NCI-H226 (cell line): ENCODE measurements at places on chromosomes 11 and 22.
A peak's percentile ranks its signal among the peaks of the same experiment; 100 is the strongest.

DNA sequence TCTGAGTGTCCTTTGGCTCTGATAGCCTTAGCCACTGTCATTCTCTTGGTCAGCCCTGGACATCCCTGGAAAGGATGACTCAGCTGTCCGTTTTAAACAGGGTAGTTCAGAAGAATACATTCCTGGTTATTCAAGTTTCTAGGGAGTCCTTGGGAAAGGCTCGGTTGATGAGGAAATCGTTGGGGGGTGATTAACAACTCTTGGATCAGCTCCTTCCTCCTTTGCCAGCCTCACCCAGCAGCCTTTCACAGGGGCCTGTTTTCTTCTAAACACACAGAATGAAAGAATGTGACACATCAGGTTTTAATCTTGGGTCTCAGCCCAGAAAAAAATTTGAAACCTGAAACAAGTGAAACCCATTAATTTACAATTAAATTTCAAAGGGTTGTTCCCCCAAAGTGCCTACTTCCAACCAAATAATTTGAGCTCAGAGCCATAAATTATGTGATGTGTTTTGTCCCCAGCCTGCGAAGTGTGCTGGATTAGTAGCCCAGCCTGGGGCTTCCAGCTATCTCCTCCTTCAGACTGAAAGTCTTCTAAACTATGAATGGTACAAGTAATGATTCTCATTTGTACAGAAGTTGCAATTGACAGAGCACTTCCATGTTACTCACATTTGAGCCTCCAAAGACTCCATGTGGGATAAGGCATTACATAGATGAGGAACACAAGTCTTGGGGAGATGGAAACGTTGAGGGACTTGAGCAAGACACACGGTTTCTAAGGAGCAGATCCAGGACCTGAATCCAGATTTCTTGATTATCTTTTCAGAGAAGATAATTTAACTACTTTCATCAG, 19.3 kb upstream of the MRGPRX2 start:
- peak; percentile 83 for DNase-seq

- no peak for DNase-seq
These were observed 61.3 kb downstream of the CABIN1 start for GRCh38 chr22:24072361-24072760.

GRCh38 chr11:118996926-118997626, 862 bp upstream of the CENATAC start:
- no peak for DNase-seq

DNA sequence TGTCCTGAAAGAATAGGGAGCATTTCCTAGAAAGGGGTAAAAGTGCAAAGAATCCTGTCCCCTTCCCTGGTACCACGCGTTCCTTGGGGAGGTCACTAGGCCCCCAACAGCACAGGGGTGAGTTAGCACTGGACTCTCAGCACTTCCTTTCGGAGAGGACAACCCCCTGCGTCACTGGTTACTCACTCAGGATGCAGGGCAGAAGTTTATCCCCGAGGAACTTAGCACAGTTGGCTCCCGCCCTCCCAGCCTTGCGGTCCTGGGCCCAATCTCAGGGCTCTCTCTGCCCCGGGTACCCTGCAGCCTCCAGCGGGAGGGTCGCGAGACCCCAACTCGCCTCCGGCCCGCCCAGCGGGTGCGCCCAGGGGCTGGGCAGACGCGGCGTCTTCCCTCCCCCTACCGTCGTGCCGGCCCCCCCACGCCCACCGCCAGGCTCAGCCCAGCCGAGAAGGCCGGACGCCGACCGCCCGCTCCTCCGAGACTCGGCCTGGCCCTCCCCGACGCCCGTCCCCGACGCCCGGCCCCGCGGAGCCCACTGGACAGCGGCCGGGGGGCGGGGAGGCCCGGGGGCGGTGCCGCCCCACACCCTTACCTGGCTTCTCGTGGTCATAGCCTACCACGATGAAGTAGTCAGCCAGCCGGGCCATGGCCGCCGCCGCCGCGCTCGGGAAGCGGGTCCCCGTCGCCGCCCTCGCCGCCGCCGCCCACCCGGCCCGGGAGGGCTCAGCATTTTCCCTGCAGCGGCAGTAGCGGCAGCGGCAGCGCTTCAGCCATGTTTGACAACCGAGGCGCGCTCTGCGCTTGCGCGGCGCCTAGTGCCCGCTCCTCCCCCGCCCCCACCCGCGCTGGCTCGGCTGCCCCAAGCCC, at the start of gene SBF2:
TSS of gene SBF2 (minus strand) at position 797 of the 867 bp plus-strand sequence. CDS start at position 647, 150 bp downstream.
- peak; percentile 95 for DNase-seq

- peak; percentile 44 for DNase-seq
These were observed 4.4 kb downstream of the INS start for GRCh38 chr11:2156416-2157182.

DNA sequence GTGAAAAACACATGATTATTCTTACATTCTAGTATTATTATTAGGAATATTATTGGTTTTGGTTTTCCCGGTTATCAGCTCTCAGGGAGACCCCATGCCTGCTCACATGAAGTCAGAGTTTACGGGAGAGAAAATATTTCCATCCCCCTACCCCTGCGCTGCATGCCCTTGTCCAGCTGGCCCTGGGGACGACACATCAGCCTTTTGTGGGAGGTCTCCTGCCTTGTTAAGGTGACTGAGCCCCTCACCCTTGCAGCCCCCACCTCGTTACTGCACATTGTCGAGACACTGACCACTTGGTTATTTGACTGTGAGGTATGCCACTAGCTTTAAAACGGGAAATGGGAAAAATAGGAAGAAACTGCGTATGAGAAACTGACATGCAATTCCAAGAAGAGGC, 63.0 kb downstream of the PARVG start:
- no peak for DNase-seq

- peak; percentile 15 for DNase-seq
These were observed 10.6 kb downstream of the LRRC51 start for GRCh38 chr11:72091292-72091691.

- no peak for DNase-seq
These were observed 14.9 kb upstream of the NAV2 start for GRCh38 chr11:19697721-19698121.

GRCh38 chr11:76124905-76125770, 81.2 kb downstream of the WNT11 start:
- DNase-seq: no peak
